ENCODE measurements at places on chromosomes 12 and 14. TPM values are rescaled to one million over a fixed set of nuclear protein-coding genes. Genes with fewer than 3 reads are reported as not detected.

GRCh38 chr14:51979088-51979709, 10.1 kb upstream of the RTRAF start:
- DNase-seq: peak; percentile 83

GRCh38 chr14:76697246-76697905, 63.9 kb upstream of the VASH1 start:
- DNase-seq: no peak

DNA sequence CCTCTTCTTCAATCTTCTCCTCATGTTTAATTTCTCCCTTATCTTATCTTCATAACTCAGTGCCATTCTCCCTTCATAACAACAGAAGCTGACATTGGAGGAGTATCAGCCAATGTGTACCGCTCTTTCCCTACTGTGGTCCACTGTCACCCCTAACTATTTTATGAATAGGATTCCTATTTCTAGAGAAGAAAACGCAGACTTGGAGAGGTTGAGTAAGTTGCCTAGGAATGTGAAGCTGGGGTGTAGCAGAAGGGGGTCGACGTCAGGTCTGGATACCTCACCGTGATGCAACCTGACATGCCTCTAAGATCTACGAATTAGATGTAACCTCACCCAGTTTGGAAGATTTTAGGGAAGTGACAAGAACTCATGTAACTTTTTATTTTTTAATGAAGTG, 17.1 kb downstream of the LMO3 start:
- DNase-seq: no peak

DNA sequence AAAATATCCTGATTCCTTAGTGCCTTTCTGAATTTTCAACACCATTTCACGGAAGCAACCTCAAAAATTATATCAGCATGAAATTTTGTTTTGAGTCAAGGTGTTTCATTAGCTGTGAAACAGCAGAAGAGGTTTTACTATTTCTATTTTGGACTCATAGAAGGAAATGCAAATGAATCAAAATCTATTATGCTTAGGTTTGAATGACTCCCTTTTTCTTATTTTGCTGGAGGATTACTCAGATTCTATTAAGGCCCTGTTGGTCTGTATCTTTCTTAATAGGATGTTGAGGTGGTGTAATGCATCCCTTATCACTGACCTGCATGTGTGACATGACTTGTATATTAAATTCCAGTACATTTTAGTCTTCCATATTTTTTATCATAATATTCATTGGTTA, 165.8 kb downstream of the TMTC2 start:
- DNase-seq: no peak

- no peak for DNase-seq
Observed at GRCh38 chr12:116884871-116885270, 3.6 kb upstream of the HRK start.

DNA sequence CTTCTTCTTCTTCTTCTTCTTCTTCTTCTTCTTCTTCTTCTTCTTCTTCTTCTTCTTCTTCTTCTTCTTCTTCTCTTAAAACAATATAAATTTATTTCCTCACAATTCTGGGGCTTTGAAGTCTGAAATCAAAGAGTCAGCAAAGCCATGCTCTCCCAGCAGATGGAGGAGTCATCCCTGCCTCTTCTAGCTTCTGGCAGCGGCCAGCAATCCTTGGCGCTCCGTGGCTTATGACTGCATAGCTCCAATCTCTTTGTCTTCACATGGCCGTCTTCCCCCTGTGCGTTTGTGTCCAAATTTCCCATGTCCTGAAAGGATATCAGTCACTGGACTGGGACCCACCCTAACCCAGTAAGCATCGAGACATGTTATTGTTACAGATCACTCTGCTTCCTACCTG, 22.9 kb downstream of the KCNA1 start:
- no peak for DNase-seq

DNA sequence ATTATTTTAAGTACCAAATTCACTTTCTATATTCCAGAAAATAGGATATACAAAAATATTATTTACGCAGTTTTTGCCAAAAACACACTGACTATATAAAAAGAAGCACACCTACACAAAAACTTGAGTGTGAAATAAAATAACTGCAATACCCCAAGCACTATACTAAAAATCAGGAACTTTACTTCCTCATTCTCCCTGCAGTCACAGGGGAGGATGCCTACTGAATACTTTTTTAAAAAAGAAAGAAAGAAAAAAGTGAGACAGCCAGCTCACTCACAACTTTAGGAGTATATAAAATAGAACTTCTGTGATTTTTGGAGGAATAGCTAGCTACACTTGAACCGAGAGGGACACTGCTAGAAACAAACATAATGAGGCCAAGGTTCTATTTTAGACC, 12.2 kb downstream of the RPS6KA5 start:
- no peak for DNase-seq

GRCh38 chr14:42715316-42715715, 1108.6 kb downstream of the LRFN5 start:
- no peak for DNase-seq

Gene MIP
- not detected for polyA plus RNA-seq

- DNase-seq: no peak
Observed at GRCh38 chr12:108833355-108833733, 24.0 kb downstream of the SSH1 start.
